GM23248 (cell line): ENCODE measurements at places on chromosomes 6 and 20.

DNA sequence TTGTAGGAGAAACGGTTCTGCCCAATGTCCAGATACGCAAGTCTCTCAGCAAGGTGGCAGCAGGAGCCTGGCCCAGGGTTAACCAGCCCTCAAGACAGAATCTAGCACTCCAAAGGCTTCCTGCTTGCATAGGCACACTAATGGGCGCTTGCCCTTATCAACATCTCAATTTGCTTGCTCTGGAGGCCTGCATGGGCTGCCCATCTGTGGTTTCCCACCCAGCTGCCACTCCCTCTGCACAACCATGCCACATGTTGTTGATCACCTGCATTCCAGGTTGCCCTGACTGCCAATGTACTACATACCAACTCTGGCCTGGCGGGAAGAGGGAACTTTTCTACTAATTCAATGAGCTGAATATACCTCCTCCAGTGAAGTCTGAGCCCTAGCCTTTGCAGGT, 74.6 kb downstream of the ATG5 start:
- no peak for DNase-seq

GRCh38 chr6:165663736-165664558, 906 bp upstream of the PDE10A start:
- DNase-seq = peak; percentile 16

DNA sequence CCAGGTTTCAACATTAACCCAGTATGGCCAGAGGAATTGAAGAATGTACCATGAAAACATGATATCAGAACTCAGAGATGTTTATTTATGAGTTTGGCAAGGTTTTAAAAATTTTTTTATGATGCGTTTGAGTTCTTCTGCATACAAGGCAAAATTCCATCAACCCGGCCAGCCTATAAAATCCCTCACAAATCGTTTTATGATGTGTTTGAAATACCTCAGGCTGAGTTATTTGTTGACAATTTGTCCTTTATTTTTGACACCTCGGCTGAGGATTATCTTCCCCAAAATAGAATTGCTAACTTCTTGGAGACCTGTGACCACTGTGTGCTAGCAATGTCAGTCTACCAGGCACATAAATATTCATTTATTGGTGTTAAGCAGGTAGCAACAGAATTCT, 91.9 kb upstream of the SLC24A3 start:
- DNase-seq = no peak

DNA sequence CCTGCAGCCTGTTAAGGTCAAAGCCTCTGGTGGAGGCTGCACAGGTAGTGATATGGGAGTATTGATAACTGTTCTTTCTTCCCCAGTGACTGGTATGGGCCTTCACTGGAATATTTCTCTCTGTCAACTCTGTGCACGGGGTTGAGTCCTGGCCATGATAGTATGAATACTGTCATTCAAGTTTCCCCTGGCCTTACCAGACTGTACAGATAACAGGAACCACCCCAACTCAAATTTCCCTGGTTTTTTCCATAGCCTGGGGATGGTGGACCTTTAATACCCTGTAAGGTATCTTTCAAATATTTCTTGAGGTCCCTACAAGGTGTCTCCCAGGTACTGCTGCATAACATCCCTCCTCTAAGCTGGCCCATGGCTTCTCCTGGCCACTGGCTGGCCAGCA, 51.4 kb upstream of the TNFAIP3 start:
- no peak for DNase-seq

- DNase-seq = peak; percentile 41
Observed at GRCh38 chr6:158660333-158660754, 10.5 kb downstream of the SYTL3 start.

DNA sequence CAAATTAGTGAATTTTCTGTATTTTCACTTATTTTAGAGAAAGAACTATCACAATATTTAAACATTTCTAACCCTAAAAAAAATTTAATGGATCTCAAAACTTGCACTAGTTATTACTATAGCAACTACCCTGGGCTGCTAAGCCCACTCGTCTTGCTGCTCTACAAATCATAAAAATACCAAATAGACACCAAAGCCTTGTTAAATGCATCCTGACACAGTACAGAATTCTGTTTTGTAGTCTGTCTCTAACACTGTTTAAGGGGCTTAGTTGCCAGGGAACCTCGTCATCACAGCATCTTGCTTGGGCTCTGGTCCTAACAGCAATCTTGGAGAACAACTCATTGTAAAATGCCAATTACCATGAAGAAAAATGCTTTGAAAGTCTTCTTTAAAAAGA, 56.9 kb upstream of the MBOAT1 start:
- no peak for DNase-seq

DNA sequence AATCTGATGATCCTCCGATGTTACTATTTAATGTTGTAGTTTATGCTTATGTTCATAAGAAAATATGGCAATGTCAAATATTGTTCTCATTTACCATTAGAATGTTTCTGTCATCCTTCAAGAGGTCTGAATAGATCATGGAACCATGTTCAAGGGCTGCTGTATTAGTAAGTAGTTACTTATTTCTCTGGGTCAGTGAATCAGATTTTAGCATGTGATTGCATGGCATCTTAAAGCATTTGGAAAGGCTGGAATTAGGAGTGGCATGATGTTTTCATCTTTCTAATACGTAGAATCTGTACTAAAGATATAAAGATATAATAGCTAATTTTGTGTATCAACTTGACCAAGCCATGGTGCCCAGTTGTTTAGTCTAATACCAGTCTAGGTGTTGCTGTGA, 40.5 kb upstream of the NKX2-4 start:
- peak; percentile 20 for DNase-seq

DNA sequence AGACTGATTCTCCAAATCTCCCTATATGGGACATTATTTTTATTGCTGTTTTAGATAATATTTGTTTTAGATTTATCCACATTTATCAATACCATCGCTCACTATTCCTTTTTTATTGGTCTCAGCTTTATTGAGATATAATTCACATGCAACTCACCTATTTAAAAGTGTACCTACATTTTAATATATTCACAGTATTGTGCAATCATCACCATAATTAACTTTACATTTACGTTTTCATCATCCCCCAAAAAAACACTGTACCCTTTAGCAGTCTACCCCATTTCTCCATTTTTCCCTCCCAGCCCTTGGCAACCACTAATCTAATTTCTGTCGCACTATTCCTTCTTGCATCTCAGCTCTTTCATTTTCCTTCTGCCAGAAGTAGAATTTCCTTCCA, 110.8 kb upstream of the HDAC2 start:
- DNase-seq = no peak

- no peak for DNase-seq
Observed at GRCh38 chr6:164008902-164009301, 594.4 kb downstream of the QKI start.

DNA sequence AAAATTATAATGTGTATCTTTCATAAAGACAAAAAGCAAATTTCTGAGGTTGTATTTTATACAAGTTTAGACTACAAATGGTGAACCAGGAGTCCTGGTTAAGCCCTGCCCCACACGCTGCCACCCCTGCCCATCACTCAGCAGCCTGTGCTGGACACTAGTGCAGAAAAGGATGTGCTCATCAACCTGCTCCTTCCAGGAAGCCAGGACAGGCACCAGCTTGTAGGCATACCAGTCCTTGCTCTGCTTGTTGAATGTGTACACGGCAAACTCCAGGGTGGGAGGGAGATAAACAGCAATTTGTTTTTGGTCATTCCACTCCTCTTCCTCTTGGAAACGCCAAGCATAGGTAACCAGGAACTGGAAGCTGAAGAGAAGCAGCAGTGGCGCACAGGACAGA, 18.1 kb downstream of the CST9L start:
- DNase-seq = no peak

DNA sequence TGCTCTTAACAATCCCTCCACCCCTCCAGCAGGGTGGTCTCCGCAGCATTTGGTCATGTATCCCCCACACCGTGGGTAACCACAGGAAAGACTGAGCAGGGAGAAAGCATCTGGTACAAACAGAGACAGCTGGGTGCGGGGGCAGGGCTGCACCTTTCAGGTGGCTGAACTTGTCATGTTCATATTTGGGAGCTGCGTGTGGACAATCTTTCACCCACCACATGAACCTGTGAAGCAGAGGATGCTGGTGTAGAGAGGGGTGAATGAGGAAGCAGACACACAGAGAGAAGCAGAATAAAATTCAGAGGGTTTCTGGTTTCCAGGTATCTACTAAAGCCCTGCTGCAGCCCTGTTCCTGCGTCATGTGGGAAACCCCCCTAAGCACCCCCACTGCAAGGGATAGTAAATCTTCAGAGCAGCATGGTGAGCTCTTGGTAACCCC, 8.9 kb downstream of the GFOD1 start:
- no peak for DNase-seq

GRCh38 chr20:35297740-35298139, 5.5 kb upstream of the FAM83C start:
- no peak for DNase-seq

GRCh38 chr6:551405-551804, 105.5 kb downstream of the HUS1B start:
- DNase-seq = peak; percentile 61

- no peak for DNase-seq
Observed at GRCh38 chr6:134229520-134229919, 88.4 kb downstream of the SGK1 start.

DNA sequence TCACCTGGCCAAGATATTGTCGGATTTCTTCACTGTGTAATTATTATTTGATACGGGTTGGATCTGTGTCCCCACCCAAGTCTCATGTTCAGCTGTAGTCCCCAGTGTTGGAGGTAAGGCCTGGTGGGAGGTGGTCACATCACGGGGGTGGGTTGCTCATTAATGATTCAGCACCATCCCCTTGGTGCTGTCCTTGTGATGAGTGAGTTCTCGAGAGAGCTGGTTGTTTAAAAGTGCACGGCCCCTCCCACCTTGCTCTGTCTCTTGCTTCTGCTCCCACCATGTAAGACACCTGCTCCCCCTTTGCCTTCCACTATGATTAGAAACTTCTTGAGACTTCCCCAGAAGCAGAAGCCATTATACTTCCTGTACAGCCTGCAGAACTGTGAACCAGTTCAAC, 173.9 kb upstream of the PMEPA1 start:
- DNase-seq = no peak

DNA sequence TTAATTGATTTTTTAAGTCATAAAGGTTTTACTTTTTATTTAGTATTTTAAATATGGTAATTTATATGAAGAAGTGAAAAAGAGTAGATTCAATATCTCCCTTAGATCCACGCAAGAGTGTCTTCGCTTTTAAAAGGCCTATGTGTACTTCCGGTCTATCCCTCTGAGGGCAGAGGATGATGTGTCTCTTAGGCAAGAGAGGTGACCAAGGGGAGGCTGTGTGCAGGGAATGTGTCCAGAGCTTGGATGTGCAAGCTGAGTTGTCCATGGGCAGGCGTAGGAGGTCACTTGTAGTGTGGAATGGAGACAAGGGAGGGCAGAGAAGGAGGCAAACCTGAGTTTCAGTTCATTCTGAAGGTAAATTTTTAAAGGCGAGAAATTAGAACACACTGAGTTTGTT, 113.9 kb downstream of the CRYBG1 start:
- DNase-seq = peak; percentile 21

DNA sequence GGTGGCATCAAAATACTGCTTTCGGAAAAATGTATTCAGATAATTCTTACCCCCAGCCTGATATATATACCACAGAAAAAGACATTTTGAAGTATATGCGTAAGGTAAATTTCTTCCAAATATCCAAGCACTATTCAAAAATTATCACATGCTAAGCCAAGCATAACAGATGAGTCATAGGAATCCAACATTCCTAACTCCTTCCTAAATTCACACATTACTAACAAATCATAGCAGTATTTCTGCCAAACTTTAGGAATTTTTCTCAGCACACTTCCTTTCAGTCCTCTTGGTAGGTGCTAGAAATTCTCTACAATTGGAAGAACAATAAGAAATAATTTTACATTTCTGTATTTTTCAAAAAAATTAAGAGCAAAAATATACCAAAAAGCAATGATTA, 417.5 kb downstream of the EYS start:
- no peak for DNase-seq

GRCh38 chr6:158452191-158452590, 107.7 kb upstream of the TMEM181 start:
- no peak for DNase-seq

- DNase-seq = peak; percentile 93
Observed at GRCh38 chr6:64520050-64520449, 884.4 kb downstream of the PHF3 start.

DNA sequence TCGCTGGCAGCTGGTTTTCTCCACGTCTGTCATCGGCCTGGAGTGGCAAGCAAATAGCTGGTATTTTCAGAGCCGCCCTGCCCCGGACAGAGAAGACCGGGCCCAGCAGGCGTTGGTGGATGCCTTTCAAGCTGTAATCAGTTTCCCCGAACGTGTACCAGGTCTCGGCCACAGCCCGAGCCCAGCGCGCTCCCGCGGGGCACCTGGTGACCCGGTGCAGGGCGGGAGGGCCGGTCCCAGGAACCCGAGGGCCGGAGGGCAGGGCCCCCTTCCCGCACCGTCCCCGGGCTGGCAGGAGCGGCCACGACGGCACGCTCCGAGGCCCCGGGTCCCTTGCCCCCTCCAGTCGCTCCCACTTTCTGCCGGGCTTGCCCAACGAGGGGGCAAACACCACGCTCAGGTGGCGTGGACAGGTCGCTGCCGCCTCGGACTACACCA, 348 bp upstream of the PYGB start:
- peak; percentile 65 for DNase-seq

DNA sequence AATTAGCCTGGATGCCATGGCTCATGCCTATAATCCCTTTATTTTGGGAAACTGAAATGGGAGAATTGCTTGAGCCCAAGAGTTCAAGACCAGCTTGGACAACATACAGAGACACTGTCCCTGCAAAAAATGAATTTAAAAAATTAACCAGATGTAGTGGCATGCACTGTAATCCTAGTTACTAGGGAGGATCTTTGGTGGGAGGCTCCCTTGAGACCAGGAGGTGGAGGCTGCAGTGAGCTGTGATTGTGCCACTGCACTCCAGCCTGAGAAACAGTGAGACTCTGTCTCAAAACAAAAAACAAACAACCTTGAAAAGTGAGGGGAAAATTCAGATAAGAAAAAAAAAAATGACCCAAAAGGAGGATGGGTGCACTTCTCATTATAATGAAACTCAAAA, 23.4 kb downstream of the CAP2 start:
- DNase-seq = peak; percentile 29

DNA sequence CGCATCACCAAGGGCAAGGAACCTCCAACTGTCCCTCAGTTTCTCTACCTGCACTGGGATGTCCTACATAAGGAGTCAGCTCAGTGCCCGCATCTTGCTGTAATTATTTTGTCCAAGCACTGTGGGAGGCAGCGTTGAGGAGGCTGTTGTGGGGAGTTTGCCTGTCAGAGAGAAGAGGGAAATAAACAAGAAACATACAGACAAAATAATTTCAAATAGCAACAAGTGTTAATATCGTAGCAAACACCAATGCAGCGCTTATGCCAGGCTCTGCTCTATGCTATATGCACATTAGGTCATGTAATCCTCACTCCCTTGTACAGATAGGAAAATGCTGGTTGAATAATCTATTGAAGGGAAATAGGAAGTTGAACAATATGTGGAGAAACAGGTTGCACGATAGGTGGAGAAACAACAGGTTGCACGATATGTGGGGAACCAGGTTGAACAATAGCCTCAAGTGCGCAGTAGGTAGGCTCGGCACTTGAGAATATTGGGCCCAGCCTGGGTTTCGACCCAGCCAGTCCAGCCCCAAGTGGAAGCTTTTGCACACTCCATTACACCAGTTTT, 91.2 kb upstream of the SIRPA start:
- no peak for DNase-seq

- DNase-seq = no peak
Observed at GRCh38 chr20:2146080-2146867, 44.6 kb downstream of the STK35 start.

- peak; percentile 95 for DNase-seq
Observed at GRCh38 chr6:47168180-47168579, 126.0 kb upstream of the ADGRF1 start.
